ENCODE measurements at places on chromosomes 5 and 9. TPM values are rescaled to one million over a fixed set of nuclear protein-coding genes. Genes with fewer than 3 reads are reported as not detected.
A peak's percentile ranks its signal among the peaks of the same experiment; 100 is the strongest.

- DNase-seq, result peak; percentile 85
Measured at GRCh38 chr9:132235894-132236661, 74.2 kb downstream of the NTNG2 start.

DNA sequence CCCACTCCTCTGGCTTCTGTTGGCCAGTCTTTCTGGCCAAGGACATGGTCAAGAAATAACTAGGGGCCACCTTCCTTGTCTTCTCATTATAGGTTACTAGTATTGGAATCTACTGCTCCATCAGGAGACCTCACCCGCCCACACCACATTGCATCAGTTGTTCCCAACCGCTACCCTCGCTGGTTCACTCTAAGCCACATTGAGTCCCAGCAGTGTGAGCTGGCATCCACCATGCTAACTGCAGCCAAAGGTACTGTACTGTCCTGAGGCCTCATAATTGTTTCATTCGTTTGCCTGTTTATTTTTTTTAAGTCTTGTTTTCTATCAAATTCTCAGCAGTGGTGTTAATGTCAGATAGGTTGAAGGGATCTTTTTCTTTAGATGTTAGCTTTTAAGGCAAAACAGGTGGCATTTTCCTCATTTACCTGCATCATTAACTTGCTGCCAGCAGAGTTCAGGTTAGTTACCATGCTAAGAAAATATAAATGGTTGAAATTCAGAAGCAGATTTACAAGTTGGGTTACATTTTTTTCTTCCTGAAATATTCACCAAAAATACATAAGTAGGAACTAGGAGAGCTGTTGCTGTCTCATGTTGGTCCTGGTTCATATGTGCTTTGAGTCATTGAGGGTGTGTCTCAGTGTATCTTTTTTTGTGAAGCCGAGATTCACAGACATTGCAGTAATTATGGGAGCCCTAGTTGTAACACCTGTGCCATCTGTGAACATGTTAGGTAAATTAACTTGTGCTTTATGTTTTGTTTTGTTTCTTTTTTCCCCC, 206.9 kb downstream of the ZSWIM6 start:
- DNase-seq, result no peak

- DNase-seq, result no peak
Measured at GRCh38 chr9:127452691-127453090, 1.4 kb downstream of the LRSAM1 start.

DNA sequence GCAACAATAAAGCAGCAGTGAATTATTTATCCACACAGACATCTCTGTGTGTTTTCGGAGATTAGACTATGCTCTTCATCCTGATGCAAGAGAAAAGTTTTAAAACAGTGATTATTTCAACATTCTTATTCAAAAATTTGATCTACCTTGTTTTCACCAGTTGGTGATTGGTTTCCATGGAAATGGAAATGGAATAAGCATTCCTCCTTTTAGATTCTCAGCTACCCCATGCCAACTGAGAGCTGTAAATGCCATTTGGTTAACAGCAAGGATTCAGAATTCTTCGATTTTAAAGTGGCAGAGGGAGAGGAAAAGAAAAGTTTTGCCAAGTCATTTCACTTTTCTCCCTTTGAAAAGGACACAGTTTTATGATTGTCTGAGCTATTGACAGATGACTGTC, 154.7 kb downstream of the PCSK5 start:
- DNase-seq, result no peak

DDX4 gene
- 0.07 TPM for polyA plus RNA-seq

Data from B cell (primary cell).